T-cell (primary cell): ENCODE measurements at places on chromosomes 2 and 18. TPM values are rescaled to one million over a fixed set of nuclear protein-coding genes. Genes with fewer than 3 reads are reported as not detected.

- no peak overlapping the region for H3K27ac ChIP-seq
- no peaks in the 10 kb centered on the region for H3K36me3 ChIP-seq
- H3K4me1 ChIP-seq: no peaks in the 10 kb centered on the region
- no peak overlapping the region for H3K4me3 ChIP-seq
These were observed 830.4 kb downstream of the GALR1 start for GRCh38 chr18:78080081-78080480.

- no peaks in the 10 kb centered on the region for H3K27me3 ChIP-seq
- H3K4me3 ChIP-seq: peak overlapping the region; percentile 76
- H3K36me3 ChIP-seq: peaks cover 3% of the 10 kb centered on the region
- no peak for DNase-seq
- peak overlapping the region; percentile 80 for H3K27ac ChIP-seq
- H3K4me1 ChIP-seq: peaks cover 27% of the 10 kb centered on the region
These were observed 947 bp upstream of the ANKRD44 start for GRCh38 chr2:197311421-197312033.

GRCh38 chr2:58291726-58292438 lies 50.8 kb upstream of the FANCL start:
- no peaks in the 10 kb centered on the region for H3K36me3 ChIP-seq
- H3K4me1 ChIP-seq: no peaks in the 10 kb centered on the region
- no peak for DNase-seq
- no peak overlapping the region for H3K27ac ChIP-seq

NCKAP5 gene
- total RNA-seq: not detected

DPYSL5 gene
- not detected for total RNA-seq

DNA sequence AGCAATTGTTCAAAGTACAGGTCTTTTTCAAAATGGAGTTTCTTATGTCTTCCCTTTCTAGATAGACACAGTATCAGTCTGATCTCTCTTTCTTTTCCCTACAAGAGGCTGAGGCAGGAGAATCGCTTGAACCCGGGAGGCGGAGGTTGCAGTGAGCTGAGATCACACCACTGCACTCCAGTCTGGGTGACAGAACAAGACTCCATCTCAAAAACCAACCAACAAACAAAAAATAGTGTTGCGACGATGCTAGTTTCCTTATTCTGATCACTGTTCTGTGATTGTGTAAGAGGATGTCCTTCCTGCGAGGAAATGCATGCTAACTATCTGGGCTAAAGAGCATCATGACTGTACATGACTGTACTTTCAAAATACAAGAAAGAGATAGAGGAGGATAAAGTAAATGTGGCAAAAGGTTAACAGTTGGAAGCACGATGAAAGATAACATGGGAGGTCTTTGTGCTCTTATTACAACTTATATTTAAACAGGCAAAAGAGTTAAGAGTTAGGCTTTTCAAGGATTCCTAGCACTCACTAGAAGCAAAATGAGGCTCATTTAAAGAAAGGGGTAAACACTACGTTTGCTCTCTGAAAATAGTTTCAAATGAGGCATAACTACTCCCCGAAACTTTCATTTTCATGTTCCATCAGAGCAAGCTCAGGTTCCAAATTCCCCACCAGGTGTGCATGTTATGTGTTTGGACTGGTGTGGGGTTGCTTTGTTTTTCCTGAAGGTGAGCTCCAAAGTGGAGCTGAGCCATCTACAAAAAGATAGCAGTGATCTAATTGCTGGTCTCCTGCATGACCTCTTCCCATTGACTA lies 23.8 kb downstream of the SOWAHC start:
- no peaks in the 10 kb centered on the region for H3K4me1 ChIP-seq
- no peak overlapping the region for H3K4me3 ChIP-seq
- H3K27ac ChIP-seq: no peak overlapping the region
- no peak for DNase-seq
- H3K36me3 ChIP-seq: no peaks in the 10 kb centered on the region

DNA sequence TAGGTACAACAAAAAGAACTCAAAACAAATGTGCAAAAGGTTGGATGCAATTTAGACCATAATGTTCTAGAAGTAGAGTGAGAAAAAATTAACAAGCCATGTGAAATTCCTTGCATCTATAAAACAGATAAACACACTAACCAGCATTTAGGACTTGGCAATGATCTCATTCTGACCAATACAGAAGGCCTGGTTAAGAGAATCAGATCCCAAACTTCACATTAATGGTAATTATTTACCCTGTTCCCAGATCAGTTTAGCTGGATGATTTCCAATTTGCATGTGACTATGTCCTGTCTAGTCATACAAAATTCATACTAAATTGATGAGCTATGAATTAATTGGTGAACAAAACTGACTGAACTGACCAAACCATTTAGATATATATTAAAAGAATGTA lies 98.4 kb upstream of the FIGN start:
- H3K27ac ChIP-seq: no peak overlapping the region
- H3K4me3 ChIP-seq: no peak overlapping the region
- DNase-seq: no peak
- no peaks in the 10 kb centered on the region for H3K36me3 ChIP-seq
- no peaks in the 10 kb centered on the region for H3K4me1 ChIP-seq

DNA sequence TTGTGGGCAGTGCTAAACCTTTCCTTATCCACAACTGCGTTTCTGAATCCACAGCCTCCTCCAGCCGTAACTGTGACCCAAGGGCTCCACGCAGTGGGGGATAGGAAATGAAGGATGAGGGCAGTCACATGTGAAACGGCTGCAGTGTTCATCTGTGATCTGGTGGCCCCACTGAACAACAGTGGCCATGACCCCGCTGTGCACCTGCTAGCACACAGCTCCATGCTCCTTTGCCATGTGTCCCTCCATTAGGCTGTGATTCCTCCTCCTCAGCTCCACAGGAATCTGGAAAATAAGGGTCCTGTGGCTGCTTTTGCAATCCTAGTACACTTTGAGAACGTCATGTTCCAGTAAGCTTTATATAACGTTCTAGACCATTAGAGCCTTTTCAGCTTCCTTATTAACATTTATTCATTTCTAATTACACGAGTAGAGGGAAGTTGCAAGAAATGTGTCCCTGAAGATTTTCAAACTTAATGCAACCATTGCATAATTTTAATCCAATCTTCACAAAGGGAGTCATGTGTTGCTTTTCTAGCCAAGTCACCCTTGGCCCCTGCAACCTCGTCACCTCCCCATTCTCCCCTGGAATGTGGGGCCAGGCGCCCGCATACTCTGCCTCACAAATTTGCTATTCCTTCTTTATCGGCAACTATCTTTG lies 7.1 kb upstream of the NAPG start:
- H3K36me3 ChIP-seq: no peaks in the 10 kb centered on the region
- H3K4me3 ChIP-seq: no peak overlapping the region
- no peak for DNase-seq
- H3K27ac ChIP-seq: no peak overlapping the region
- H3K4me1 ChIP-seq: no peaks in the 10 kb centered on the region
- H3K27me3 ChIP-seq: peaks cover 34% of the 10 kb centered on the region

DNA sequence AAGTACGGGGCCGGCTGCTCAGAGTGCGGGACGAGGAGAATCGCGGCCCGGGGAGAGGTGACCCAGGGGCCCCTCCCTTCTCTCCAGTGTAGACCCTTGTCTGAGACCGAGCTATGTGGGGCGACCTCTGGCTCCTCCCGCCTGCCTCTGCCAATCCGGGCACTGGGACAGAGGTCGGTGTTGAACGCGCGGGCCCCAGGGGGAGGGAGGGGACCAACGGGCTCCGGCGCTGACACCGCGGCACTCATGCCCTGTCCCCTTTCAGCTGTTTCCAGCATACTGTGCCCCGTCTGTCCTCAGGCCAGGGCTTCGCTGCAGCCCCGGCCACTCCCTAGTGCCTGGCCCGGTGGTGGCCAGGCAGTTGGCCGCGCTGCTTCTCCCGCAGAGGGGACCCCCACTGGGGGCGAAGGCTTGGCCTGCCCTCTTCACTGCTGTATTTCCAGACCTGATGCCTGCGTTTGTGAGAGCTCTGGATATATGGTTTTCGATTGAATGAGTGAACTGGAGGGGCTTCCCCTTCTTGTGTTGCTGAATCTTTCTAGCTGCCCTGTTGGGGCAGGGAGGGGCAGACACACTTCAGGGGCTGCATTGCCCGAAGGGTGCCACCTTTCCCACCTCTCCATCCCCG lies 809 bp downstream of the DBI start:
- peak; percentile 48 for DNase-seq
- H3K27ac ChIP-seq: peak overlapping the region; percentile 60
- H3K4me1 ChIP-seq: peaks cover 12% of the 10 kb centered on the region
- H3K27me3 ChIP-seq: no peaks in the 10 kb centered on the region

DNA sequence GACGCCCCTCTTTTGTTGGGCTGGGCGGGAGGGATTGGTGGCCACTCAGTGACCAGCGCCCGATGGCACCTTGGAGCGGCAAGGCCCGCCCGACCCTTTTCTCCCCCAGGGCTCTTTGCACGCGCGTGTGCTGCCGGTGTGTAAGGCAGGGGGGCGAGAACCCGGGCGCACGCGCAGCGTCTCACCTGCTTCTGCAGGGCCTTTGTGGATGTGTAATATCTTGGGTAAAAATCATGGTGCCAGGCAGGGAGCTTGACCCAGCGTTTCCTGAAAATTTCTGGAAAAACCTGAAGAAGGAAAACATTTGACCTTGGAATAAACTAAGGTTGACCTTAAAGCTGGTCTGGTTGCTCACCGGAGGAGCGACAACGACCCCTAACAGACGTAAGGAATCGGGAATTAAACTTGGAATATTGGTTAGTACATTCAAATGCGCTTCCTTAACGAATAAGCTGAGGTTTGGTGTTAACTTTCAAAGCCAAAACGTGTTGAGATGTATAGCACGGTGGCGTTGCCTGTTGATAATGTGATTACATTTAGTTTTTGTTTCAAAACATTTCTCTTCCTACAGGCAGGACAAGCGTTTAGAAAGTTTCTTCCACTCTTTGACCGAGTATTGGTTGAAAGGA lies 438 bp downstream of the HSPE1 start:
- DNase-seq: no peak
- H3K4me1 ChIP-seq: peaks cover 31% of the 10 kb centered on the region
- peak overlapping the region; percentile 98 for H3K27ac ChIP-seq

DNA sequence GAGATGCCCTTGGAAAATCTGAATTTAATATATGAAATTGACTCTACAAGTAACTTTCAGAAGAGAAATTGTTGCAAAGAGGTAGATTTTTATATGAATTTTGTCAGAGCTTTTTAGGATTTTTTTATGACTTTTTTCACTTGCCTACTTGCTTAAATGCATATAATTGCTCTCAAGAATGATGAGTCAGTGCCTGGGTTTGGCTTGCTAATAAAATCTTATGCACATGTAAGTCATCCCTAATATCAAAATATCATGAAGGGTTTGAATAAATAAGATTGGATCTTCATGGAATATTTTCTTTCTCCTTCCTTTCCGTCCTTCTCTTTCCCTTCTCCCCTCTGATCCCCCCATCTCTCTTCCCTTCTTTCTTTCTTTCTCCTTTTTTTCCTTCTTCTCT lies 354.1 kb downstream of the TXNL1 start:
- no peaks in the 10 kb centered on the region for H3K4me1 ChIP-seq
- H3K27ac ChIP-seq: no peak overlapping the region
- no peak overlapping the region for H3K4me3 ChIP-seq
- no peaks in the 10 kb centered on the region for H3K27me3 ChIP-seq
- H3K36me3 ChIP-seq: no peaks in the 10 kb centered on the region

GRCh38 chr2:14941151-14941631 lies 308.7 kb downstream of the LRATD1 start:
- H3K36me3 ChIP-seq: no peaks in the 10 kb centered on the region
- no peak overlapping the region for H3K27ac ChIP-seq
- no peak overlapping the region for H3K4me3 ChIP-seq
- H3K4me1 ChIP-seq: no peaks in the 10 kb centered on the region

GRCh38 chr18:43869451-43870008 lies 592.2 kb upstream of the SYT4 start:
- H3K27me3 ChIP-seq: no peaks in the 10 kb centered on the region
- H3K4me3 ChIP-seq: no peak overlapping the region
- H3K4me1 ChIP-seq: no peaks in the 10 kb centered on the region
- no peak overlapping the region for H3K27ac ChIP-seq
- no peaks in the 10 kb centered on the region for H3K36me3 ChIP-seq

- peak; percentile 1 for DNase-seq
- H3K27me3 ChIP-seq: no peaks in the 10 kb centered on the region
- peaks cover 11% of the 10 kb centered on the region for H3K4me1 ChIP-seq
- H3K36me3 ChIP-seq: no peaks in the 10 kb centered on the region
- no peak overlapping the region for H3K27ac ChIP-seq
These were observed 241.8 kb upstream of the RAB12 start for GRCh38 chr18:8367217-8367988.

- no peaks in the 10 kb centered on the region for H3K27me3 ChIP-seq
- H3K4me1 ChIP-seq: no peaks in the 10 kb centered on the region
- no peak overlapping the region for H3K27ac ChIP-seq
These were observed 266.2 kb downstream of the ASXL3 start for GRCh38 chr18:33844232-33844631.

SPC25 gene
- 0.43 TPM for total RNA-seq

MMADHC gene
- total RNA-seq: 59.9 TPM

GRCh38 chr2:177970670-177971454 lies 101.7 kb downstream of the PDE11A start:
- DNase-seq: no peak
- no peak overlapping the region for H3K27ac ChIP-seq
- H3K4me1 ChIP-seq: no peaks in the 10 kb centered on the region
- H3K36me3 ChIP-seq: no peaks in the 10 kb centered on the region

- H3K4me3 ChIP-seq: no peak overlapping the region
- H3K36me3 ChIP-seq: no peaks in the 10 kb centered on the region
- H3K27me3 ChIP-seq: peaks cover 29% of the 10 kb centered on the region
- no peak overlapping the region for H3K27ac ChIP-seq
- no peaks in the 10 kb centered on the region for H3K4me1 ChIP-seq
These were observed 41.3 kb upstream of the GBX2 start for GRCh38 chr2:236209535-236209934.

NEU2 gene
- total RNA-seq: not detected

DNA sequence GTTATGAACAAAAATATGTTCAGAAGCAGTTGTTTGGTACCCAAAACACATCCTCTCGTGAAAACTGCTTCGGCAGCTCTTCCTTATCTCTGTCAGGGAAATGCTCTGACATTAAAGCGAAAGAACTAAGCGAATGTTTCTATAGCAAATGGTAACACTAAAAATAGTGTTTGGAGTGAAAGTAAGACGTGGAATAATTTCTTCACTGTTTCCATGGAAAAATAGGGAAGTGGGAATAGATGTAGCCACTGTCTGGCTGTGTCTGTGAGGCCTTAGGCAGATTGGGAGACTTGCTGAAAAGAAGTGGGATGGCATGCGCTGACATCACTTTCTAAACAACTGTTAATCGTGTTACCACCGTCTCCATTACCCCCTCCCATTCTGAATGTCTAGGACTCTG lies 11.5 kb upstream of the CRACDL start:
- no peak for DNase-seq
- no peaks in the 10 kb centered on the region for H3K4me1 ChIP-seq
- no peak overlapping the region for H3K27ac ChIP-seq
- no peaks in the 10 kb centered on the region for H3K36me3 ChIP-seq
- no peaks in the 10 kb centered on the region for H3K27me3 ChIP-seq
- no peak overlapping the region for H3K4me3 ChIP-seq

STARD6 gene
- total RNA-seq: not detected

DNA sequence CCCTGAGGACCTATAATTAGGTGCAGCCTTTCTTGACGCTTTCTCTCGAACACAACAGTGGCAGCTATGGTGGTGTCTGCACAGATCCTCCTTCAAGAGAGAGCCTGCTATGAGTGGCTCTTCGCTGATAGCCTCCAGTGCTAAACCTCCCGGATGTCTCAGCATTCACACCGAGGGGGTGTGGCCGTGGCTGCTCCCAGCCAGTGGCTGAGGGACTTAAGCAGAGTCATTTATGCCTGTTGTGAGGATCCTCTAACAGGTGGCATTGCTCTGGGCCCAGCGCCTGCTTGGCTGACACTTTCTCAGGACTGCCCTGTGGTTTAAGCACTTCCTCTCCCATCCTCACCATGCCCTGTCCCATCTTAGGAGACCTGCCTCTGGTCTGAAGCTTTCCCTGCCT lies 592.0 kb upstream of the LRRTM1 start:
- H3K4me3 ChIP-seq: no peak overlapping the region
- H3K36me3 ChIP-seq: no peaks in the 10 kb centered on the region
- H3K27ac ChIP-seq: no peak overlapping the region
- DNase-seq: no peak
- no peaks in the 10 kb centered on the region for H3K27me3 ChIP-seq
- no peaks in the 10 kb centered on the region for H3K4me1 ChIP-seq
